ENCODE measurements at places on chromosomes 5 and 9.
A peak's percentile ranks its signal among the peaks of the same experiment; 100 is the strongest.

GRCh38 chr5:31963358-31964006 is 210.6 kb downstream of the GOLPH3 start:
- no peak for DNase-seq

- no peak for DNase-seq
These were observed 559.3 kb downstream of the CCDC171 start for GRCh38 chr9:16112116-16112515.

DNA sequence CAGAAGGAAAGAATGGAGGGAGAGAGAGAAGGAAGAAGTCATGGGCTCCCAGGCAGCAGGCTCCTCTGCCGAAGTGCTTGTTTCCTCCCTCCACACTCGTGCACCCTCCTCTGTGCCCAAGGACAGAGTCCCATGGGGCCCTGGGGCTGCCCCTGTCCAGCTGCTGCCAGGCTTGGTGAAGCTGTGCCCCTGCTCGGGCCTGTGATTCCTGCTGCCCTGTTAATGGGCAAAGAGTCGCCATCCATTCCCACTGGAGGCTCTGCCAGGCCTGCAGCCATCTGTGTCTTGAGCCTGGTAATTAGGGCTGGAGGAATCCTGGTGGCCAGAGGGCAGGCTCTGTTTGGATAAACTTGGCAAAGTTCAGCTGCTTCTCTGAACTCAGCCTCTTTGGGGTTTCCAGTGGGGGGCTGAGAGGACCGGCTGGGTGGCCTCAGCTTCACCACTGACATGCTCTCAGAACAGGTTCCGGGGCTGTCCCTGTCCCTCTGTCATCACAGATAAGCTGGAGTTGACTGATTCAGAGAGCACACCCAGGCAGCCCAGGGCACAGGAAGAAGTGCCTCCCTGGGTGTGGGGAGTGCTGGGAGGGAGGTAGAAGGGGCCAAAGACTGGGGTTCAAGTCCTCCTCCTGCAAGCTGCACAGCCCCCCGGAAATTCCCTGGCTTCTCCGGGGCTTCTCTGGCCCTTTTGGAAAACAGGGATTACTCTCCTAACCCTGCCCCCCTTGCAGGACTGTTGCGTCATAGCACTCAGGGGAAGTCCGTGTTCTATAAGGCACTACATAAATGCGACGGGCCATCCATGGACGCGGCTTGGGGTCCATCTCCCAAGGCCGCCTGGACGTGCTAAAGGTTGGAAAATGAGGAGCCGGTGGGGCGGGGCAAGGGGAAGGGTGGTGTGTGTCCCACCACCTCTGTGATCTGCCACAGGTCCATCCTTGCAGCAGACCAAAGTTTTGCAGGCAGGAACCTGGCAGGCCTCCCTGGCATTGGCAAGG is 154.8 kb downstream of the PAX5 start:
- DNase-seq, result no peak

- DNase-seq, result no peak
These were observed 98.9 kb downstream of the MAP1B start for GRCh38 chr5:72206160-72206559.

GRCh38 chr5:4258170-4258569 is 662.5 kb downstream of the IRX1 start:
- no peak for DNase-seq

- DNase-seq, result no peak
These were observed 3.6 kb downstream of the GDNF start for GRCh38 chr5:37836235-37836591.

- DNase-seq, result no peak
These were observed 475.2 kb upstream of the CDH18 start for GRCh38 chr5:20463206-20463605.

DNA sequence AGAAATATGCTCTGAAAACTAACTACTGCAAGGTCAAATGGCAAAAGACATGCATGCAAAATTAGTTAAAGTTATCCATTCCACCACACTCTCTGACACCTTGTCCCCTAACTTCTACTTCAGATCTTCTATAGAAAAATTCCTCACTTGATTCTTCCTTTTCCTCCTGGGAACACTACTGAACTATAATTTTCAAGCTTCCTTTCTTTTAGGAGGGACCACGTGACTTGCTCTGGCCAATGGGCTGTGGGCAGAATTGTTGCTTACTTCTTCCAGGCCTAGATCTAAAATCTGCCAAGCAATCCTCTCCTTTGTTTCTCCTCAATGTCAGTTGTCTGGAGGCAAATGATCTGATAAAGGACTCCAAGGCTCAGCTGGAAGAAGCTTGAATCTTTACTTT is 441.0 kb downstream of the CDK5RAP2 start:
- no peak for DNase-seq

- DNase-seq, result peak; percentile 54
These were observed at the start of gene PLPP6 for GRCh38 chr9:4662108-4662988. PLPP6 (plus strand) TSS chr9:4662294; CDS start chr9:4662376, 82 bp downstream.

GRCh38 chr5:40027400-40027799 is 602.6 kb upstream of the DAB2 start:
- DNase-seq, result no peak

- DNase-seq, result no peak
These were observed 348.4 kb downstream of the BRINP1 start for GRCh38 chr9:119020730-119021333.

DNA sequence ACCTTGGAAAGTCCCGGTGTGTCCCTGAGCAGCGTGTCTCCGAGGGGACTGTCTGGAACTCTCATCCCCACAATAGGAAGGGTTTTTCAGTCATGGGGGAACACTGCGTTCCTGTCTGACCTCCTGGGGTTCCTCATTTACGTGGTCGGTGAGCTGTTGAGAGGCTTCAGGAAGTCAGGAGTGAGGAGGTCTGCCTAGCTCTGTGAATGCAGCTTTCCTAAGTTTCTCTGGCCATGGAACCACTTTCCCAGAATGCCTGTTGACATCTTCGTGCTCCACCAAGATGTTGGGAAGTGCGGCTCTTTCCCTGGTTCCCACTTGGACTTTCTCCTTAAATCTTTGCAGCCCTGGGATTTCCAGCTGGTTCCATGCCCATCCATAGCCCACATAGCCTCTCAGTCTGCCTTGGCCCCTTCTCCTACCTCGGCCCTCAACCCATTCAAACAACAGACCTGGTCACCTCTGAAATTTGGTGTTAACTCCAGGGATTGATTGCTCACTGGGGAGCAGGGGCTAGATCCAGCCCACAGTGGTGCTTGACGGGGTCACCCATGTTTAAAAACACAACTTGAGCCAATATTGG is 27.2 kb downstream of the PSAT1 start:
- no peak for DNase-seq

DNA sequence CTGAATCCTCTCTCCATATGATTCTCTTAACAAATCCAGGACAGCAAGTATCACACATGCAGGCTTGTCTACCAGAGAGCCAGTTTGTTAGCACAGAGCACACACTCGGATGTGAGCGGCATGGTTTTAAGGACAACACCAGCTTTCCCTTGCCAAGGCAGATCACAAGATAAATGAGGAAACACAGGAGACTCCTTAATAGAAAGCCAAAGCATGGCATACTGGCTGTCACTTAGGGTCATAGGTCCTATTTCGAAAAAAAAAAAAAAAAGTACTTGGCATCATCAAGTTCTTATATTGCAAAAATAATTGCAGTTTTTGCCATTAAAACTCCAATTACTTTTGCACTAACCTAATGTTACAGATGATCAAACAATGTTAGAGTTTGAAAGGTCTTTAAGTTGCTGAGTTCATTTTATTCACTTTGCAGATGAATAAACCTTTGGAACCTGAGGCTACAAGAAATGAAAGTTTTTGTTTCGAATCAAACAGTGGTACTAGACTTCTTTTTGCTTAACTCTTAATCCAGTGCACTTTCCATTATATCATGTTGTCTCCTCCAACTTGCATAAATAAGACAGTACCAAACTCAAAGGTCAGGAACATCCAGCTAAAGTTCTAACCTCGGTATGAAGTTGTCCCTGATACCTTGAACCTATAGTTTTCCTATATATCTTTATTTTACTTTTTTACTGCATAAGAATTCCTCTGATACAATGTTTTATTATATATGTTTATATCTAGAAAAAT is 138.5 kb downstream of the MPDZ start:
- DNase-seq, result no peak

DNA sequence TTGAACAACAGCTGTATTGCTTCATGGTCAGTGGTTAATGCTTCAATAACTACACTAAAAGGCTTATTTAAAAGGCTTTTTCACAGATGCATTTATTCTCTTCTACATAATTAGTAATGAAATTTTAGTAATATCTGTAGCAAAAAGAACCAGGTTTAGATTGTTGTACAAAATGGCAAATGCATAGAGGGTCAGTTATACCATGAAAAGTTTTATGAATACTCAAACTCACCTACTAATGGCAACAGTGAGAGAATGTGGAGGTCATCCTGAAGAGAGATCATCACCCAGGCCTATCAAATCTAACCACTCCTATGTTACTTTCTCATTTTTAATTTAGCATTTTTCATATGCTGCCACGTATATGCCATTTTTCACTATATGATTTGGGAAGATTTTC is 444.3 kb upstream of the CDH9 start:
- no peak for DNase-seq

GRCh38 chr5:65113771-65114170 is 345.0 kb downstream of the CWC27 start:
- DNase-seq, result no peak

DNA sequence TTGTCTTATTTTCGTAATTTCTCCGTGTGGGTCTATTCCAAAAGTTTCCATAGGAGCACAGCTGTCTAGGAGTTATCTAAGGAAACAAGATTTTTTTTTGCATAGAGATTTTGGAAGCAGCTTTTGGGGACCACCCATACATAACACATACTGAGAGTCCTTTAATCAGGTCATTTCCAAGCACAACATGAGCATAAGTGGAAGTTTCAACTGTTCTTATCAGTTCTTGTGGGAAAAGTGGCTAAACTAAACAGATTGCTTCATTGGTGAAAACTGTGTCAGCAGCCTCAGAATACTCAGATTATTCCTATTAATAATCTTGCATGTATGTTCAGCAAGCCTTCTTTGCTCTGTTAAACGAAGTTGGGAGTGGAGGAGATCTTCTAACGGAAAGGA is 153.6 kb upstream of the TYRP1 start:
- DNase-seq, result no peak

DNA sequence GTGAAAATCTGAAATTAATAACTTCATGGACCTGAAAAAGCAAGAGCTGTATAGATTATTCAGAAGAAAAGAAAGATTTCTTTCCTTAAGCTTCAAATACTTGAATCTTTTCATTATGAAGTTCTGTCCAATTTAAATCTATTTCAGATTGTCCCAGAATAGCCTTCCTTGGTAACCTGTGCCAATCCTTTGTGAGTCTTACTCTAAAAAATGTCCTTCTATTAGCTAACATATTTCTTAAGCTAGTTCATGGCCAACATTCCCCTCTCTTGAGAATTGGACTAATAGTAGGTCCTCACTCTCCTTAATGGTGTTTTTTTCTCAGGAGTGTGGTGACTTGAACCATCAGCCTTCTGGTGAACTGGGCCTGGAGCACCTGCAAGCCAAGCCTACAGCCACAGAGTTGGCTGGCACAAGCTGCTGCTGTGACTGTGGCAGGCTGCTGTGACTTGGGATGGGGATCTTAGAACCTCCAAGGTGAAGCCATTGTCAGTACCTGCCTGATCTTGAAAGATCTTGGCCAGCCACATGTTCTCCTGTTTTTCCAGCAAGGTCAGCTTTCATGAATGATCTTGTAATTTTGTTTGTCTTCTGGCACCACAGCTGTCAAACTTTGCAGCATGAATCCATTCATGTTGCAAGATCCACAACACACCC is 262.6 kb upstream of the MAP3K1 start:
- DNase-seq, result no peak

- no peak for DNase-seq
These were observed 79.9 kb upstream of the CPEB4 start for GRCh38 chr5:173808079-173808808.

- no peak for DNase-seq
These were observed 63.0 kb upstream of the BASP1 start for GRCh38 chr5:17154211-17154996.

DNA sequence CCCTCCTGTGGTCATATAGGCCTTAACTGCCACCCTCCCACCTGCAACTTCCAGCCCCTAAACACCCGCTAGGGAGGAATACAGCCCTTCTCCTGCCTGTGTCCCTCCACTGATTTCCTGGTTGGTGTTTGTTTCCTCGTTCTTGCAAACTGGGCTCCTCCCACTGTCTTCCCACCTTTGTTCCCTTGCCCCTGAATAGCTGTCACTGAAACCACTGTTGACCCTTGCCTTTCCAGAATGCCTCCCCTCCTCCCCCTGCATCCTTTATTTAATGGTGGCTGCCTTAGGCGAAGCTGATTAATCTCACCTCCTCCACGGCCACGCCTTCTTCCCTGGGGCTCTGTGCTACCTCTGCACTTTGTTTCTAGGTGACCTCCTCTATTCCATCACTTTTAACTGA is 626.7 kb downstream of the BNC2 start:
- DNase-seq, result no peak

- DNase-seq, result no peak
These were observed 33.9 kb downstream of the GNAQ start for GRCh38 chr9:77997611-77998284.

- no peak for DNase-seq
These were observed 11.0 kb downstream of the CCDC152 start for GRCh38 chr5:42767491-42768105.

DNA sequence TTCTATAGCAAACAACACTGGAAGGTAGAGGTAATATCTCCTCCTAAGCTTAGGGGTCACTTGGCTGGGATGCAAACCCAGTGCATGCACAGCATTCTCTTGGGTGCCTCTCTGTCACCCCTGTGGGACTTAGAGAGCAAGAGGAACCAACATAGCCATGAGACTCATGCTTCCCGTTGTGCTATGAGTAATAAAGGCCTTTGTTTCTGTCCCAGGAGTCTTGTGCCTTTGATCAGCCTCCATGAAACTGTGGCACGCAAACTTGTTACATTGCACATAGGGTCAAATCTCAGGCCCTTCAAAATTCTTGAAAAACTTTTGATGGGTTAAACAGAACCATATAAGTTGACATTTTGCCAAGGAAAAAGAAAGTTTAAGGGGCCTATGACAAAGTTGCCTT is 272.8 kb downstream of the TAF11L14 start:
- DNase-seq, result no peak

GRCh38 chr5:127342364-127342763 is 51.8 kb downstream of the MEGF10 start:
- DNase-seq, result no peak

- no peak for DNase-seq
These were observed 83.7 kb downstream of the PCSK5 start for GRCh38 chr9:75974016-75974766.

GRCh38 chr5:172871536-172871935 is 37.5 kb downstream of the ERGIC1 start:
- no peak for DNase-seq

- no peak for DNase-seq
These were observed 76.2 kb downstream of the PTTG1 start for GRCh38 chr5:160497878-160498277.

GRCh38 chr9:31847963-31848362 is 536.5 kb upstream of the ACO1 start:
- DNase-seq, result no peak

GRCh38 chr5:4989118-4989517 is 151.0 kb upstream of the ADAMTS16 start:
- DNase-seq, result no peak

DNA sequence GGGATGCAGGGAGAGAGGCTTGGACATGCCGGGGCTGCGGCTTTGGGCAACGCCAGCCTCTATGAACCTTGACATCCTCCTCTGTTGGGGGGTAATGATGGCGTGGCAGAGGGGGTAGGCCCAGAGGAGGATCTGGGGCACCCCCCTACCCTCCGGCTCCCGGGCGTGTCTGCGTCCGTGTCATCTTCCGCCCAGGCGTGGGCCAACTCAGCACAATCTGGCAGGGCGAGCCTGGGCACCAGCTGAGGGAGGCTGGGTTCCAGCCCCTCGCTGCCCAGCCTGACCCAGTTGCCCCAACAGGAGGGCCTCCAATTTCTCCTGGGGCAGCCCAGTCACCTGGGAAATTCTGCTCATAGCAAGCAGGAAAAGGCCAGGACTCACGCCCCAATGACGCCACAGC is 62.9 kb upstream of the IL17B start:
- DNase-seq, result no peak

Data from cortex of kidney (tissue), 1 donor.